ENCODE measurements at places on chromosomes 1 and 21.
A peak's percentile ranks its signal among the peaks of the same experiment; 100 is the strongest.

- DNase-seq: no peak
These were observed 1.1 kb downstream of the DFFB start for GRCh38 chr1:3858231-3858981.

DNA sequence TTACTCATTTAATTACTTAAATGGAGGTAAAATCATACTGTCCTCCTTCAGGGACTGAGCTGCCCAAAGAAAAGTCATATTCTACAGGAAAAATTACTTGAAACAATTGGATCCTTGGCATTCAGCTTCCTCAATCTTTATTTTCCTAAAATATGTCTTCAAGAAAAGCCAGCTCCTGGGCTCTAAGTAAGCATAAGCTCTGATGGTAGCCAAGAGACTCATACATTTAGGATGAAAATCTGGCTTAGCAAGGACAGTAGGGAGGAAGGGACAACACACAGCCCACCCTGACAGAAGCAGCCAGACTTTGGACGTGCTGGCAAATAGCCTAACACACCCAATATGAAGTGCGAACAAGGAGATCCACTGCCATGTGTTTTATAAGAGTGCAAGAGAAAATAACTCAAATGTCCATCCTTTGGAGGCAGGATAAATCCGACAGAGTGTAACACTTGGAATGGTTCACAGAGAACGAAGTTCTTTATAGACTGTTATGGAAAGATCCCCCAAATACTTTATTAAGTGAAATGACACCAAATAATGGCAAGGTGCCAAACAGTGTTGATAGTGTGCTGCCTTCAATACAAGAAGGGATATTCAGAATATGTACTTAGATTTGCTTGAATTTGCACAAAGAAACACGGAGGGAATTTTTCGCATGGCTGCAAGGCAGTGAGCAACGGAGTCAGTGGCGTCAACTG, 14.1 kb downstream of the CAPN8 start:
- no peak for DNase-seq

DNA sequence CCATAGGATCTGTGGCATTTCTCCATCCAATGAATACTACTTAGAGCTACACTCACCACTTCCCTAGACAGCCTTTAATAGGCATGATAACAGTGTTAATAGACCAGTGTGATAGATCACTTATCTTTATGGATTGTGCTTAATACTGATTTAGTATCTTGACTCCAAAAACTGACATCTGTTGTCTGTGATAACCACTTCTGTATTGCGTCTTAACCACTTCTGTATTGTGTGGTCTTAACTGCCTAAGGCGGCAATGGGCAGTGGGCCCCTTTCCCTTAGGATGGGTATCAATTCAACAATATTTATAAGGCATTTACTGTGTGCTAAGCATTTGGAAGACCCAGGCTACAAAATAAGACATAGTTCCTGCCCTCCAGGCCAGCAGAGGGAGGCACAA, 32.0 kb upstream of the RCAN3 start:
- DNase-seq: no peak

GRCh38 chr21:27825035-27825434, 858.1 kb upstream of the ADAMTS5 start:
- DNase-seq: no peak

GRCh38 chr1:163056831-163057230, 12.3 kb upstream of the RGS4 start:
- no peak for DNase-seq

DNA sequence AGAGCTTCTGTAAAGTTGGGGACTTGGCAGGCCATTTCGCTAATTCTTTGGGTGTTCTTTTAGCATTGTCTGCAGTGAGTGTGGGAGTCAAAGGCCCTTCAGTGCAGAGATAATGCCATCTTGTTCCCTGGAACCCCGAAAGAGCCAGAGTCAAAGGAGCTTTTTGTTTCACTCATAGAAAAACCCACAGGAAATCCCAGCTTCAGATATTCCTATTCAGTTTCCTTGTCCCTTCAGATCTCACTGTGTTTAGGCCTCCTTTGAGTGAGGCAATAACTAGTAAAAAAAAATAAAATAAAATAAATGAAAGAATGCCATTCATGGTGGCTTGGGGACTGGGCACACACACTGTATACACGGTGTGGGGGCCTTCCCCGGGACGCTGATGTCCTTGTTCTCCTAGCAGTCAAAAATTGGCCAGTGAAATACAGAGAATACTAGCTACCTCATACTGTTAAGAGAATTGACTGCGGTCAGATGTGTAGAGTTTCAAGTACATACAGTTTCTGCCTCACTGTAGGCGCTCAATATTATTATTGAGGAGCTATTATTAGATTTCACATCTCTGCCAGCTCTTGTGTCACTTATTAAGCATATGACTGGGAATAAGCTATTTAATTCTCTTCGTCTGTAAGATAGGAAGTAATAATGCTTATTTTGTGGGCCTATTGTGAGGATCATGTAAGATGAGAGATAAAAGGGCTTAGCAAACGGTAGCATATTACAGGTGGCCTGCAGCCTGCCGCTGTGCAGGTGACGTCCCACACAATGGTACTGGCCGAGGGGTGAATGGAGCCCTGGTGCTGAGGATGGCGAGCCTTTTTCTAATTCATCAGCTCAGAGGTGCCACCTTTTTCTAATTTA, 16.7 kb downstream of the DISC1 start:
- DNase-seq: no peak

DNA sequence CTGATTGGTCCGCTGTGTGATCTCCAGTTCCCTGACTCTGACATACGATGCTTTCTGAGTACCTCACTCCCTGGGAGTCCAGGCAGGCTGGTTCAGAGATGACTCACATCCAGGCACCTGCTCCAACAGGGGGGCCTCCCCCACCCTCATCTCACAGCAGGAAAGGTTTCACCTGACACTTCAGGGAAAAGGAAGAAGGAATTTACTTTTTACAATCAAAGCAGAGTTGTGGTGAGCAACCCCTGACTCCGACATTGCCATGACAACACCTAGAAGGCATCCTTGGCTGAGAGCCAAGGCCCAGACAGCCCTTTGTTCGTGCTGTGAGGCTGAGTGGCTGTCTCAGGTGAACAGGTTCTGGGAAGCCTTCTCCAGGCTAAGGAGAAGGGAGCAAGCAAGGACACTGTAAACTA, 164.6 kb upstream of the GJB5 start:
- DNase-seq: peak; percentile 8

- no peak for DNase-seq
These were observed 956 bp downstream of the ATP1A2 start for GRCh38 chr1:160116283-160117147.

- DNase-seq: no peak
These were observed 83.9 kb downstream of the PCNX2 start for GRCh38 chr1:233211595-233211994.

- DNase-seq: no peak
These were observed 95.5 kb upstream of the DPT start for GRCh38 chr1:168824418-168825065.

Data from H54 (cell line).